G401 (cell line): ENCODE measurements at places on chromosomes 2 and 18. TPM values are rescaled to one million over a fixed set of nuclear protein-coding genes. Genes with fewer than 3 reads are reported as not detected.

Gene ADD2
- 0.61 TPM in 1 of 2 replicates, not detected in the other for total RNA-seq

Gene POTEI
- under 0.01 TPM in 1 of 2 replicates, not detected in the other for total RNA-seq

Gene REG3A
- total RNA-seq = not detected in 2 replicates

Gene REG1A
- not detected in 2 replicates for total RNA-seq

Gene METAP1D
- total RNA-seq = 6.5 and 63.2 TPM in 2 replicates

Gene DSG1
- total RNA-seq = not detected in 2 replicates

Gene PFN4
- total RNA-seq = not detected in 2 replicates

Gene FN1
- total RNA-seq = 0.27 and 0.86 TPM in 2 replicates

Gene SP140
- total RNA-seq = 0.41 TPM in 1 of 2 replicates, not detected in the other

Gene CWC22
- total RNA-seq = 5.7 and 13.2 TPM in 2 replicates

Gene IL1B
- not detected in 2 replicates for total RNA-seq

Gene CLIP4
- total RNA-seq = 1.2 and 6.2 TPM in 2 replicates

Gene VWA3B
- total RNA-seq = not detected in 2 replicates
